ENCODE measurements at places on chromosomes 7 and 10.

- DNase-seq = no peak
Measured at GRCh38 chr7:107078517-107078966, 34.0 kb downstream of the PRKAR2B start.

DNA sequence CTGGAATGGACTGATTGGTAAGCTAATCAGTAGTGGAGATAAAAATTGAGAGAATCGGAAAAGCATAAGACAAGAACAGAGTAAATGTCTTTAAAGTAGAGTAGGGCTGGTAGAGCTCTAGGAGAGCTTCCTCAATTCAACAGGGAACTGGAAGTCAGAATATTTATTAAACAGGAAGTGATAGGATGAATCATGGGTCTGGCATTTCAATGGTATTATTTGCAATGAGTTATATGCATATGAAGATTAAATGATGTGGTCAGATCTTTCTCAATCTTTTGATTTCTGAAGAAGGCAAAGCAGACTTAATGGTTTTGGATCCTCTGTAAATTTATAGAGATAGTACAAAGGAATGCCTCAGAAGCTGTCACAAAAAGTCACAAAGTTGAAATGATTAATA lies 349.0 kb downstream of the HPSE2 start:
- DNase-seq = no peak

GRCh38 chr10:62437696-62438095 lies 63.5 kb downstream of the ZNF365 start:
- no peak for DNase-seq

- DNase-seq = no peak
Measured at GRCh38 chr7:157483515-157483914, 146.7 kb downstream of the DNAJB6 start.

GRCh38 chr10:132574783-132575319 lies 37.3 kb downstream of the INPP5A start:
- DNase-seq = no peak

DNA sequence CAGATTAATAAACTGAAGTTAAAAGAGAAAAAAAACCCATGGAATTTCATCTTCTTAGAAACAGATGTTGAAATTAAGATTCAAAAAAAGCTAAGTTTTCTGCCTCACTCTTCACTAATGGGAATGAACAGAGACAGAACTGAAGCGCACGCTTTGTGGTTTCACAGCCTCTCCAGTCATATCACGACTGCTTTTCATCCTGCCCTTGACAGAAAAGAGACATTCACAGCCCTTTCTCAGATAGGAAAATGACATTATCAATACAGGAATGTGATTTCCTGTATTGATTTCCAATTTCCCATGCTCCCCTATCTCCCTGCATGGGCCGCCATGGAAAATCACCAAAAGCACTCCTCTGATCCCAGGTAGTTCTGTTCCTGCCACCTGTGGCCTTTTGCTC lies 108.2 kb downstream of the PFKFB3 start:
- DNase-seq = peak; percentile 12

GRCh38 chr10:112842832-112843360 lies 107.2 kb upstream of the TCF7L2 start:
- DNase-seq = no peak

DNA sequence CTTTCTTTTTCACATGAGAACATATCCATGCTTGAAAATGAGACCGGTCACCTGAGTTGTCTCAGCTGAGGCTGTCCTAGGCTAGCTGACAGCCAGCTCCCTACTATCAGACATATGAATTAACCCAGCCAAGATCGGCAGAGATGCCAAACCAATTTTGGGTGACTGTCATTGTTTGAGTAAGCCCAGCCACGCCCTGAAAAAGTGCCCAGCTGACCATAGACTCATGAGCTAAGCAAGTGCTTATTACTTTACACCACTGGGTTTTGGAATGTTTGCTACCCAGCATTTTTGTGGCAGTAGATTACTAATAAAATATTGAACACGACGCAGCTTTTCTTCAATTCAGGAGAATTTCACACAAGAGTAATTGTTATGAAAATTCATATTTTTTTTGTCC lies 265.2 kb upstream of the LYZL1 start:
- DNase-seq = no peak

- no peak for DNase-seq
Measured at GRCh38 chr10:118107541-118107940, 60.8 kb upstream of the RAB11FIP2 start.

GRCh38 chr7:124722292-124722691 lies 43.3 kb downstream of the GPR37 start:
- no peak for DNase-seq

DNA sequence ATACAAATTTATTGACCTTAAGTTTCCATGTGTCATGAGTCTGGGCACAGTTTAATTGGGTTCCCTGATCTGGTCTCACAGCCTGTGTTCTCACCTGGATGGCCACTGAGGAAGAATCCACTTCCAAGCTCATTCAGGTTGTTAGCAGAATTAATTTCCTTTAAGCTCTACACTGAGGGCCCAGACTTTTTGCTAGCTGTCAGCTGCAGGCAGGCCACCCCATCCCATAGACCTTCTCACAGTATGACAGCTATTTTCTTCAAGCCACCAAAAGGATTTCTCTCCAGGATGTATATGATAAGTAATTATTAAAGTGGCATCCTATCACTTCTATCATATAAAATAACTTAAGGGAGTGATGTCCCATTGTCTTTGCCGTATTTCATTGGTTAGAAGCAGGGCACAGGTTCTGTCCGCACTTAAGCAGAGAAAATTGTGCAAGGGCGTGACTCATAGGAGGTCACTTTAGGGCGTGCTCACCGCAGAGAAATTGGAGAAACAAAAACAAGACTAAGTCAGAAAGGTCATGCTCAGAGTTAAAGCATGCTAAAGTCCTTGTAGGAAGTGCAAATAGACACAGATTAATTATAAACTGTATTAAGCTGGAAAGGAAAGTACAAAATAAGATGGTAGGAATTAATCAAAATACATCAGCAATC lies 109.9 kb downstream of the AHR start:
- no peak for DNase-seq

- DNase-seq = no peak
Measured at GRCh38 chr7:29354340-29354739, 159.8 kb downstream of the CHN2 start.

GRCh38 chr10:71252220-71252619 lies 39.9 kb downstream of the UNC5B start:
- DNase-seq = no peak

GRCh38 chr10:31803606-31804351 lies 124.9 kb downstream of the ARHGAP12 start:
- DNase-seq = no peak

DNA sequence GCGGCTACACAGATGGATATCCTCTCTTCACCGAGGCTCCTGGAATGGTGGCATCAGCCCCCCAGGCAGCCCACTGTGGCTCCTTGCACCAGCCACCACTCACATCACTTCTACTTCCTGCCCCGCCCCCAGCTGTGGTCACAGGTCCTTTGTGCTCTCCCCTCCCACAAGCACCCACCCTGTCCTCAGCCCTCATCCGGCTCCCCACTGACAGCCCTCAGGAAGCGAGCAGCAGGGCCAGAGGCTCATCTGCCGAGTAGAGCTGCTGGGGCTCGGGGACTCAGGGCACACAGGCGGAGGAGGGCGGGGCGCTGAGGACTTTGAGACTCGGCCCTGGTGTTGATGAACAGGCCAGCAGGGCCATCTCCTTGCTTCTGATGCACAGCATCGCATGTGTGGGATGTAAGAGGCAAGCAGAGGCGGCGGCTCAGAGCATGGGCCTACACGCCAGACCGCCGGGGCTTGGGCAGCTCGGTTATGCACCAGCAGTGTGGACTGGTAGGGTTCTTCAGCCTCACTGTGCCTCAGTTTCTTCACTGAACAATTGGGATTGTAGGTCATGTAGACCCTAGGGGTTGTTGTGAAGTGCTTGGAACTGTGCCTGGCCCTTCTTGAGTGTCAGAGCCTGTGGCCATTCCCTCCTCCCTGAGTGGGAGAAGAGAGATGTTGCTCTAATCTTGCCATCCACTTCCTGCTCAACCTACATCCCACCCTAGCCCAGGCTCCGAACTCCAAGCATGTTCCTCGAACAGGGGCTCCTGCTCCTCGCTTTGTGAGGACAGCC lies at the start of gene PRF1:
Gene PRF1, minus strand, starts transcription at position 77 of the 784 bp plus-strand sequence. CDS start 1,839 bp downstream, outside the sequence.
- peak; percentile 81 for DNase-seq

DNA sequence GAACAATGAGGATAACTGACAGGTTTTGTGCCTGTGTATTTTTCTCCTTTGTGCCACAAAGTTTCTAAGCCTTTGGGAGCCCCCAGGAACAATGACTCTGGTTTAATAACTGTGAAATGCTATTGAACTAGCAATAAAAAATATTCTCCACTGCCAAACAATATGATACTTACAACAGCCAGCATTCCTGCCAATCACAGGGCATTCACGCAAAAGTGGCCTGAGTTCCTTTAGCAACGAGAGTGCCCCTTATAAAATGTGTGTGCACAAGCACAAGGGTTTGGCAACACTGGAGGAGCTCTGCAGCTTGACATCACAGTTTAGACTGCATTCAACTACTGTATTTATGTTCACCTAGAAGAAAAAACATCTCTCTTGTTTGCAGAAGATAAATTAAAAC lies 412.9 kb upstream of the NFE2L3 start:
- no peak for DNase-seq

DNA sequence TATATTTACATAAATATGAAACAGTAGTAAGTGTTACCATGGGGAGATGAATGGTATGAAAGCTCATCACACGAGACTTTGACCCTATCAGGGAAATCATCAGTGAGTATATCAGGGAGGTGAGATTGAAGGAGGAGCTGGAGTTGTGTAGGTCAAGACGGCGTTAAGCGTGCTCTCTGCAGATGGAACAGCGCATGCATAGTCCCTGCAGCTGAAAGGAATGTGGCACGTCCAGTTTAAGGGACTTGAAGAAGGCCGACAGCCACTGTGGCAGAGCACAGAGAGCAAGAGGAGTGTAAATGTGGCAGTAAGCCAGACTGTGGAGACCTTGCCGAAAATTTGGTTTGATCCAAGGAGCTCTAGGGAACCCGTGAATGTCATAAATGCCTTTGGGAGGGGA lies 38.9 kb downstream of the POU6F2 start:
- DNase-seq = no peak

DNA sequence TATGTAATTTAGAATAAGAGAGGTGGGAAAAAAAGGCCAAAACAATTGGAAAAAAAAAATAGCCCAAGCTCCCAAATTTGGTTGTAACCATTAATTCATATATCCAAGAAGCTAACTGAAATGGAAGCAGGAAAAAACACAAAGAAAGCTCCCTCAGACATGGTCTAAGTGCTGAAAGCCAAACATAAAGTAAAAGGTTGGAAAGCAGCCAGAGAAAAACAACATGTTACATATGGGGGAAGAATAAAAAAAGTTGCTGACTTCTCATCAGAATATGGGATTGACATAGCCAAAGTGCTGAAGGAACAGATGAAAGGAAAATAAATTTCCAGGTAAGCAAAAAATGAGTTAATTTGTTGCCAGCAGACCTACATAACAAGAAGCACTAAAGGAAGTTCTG lies 40.3 kb downstream of the PDZD8 start:
- DNase-seq = no peak

- DNase-seq = no peak
Measured at GRCh38 chr10:3770611-3771110, 14.3 kb downstream of the KLF6 start.

DNA sequence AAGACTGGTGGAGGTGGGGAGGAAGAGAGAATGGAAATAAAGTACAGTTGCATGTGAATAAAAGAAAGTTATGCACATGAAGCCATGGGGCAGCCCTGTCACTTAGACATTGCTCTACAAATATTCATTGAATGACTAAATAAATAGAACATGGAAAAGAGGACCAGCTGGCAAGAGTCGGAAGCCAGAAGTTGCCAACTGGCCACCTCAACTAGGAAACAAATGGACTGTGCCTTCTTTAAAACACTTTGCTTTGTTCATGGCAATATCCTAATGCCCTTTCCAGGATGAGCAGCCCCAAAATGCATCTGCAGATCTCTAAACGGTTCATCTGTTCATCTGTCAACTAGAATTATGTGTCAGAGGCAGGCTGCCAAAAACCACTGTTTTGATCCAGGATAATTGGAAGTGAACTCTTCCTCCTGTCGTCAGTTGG lies 157.3 kb downstream of the NOC3L start:
- DNase-seq = no peak

GRCh38 chr7:155598810-155599210 lies 45.7 kb upstream of the RBM33 start:
- DNase-seq = peak; percentile 87
